GM04504 (cell line): ENCODE measurements at places on chromosomes 3 and 15.
A peak's percentile ranks its signal among the peaks of the same experiment; 100 is the strongest.

DNA sequence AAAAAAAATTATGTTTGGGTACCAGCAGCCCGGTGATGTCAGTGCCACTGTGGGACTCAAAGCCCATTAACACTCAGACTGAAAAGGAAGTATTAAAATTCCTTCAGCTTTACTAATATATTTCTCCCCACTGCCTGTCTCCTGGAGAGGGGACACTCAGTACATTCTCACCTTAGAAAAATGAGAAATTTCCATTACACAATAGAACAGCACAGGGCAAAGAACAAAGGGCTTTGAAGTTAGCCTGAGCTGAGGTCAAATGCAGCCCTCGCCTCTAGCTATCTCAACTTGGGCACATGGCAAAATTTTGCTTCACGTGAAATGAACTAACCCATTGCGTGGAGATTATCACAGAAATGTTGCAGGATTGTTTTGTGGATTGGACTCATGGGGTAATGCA lies 80.8 kb downstream of the RARB start:
- DNase-seq = peak; percentile 50

DNA sequence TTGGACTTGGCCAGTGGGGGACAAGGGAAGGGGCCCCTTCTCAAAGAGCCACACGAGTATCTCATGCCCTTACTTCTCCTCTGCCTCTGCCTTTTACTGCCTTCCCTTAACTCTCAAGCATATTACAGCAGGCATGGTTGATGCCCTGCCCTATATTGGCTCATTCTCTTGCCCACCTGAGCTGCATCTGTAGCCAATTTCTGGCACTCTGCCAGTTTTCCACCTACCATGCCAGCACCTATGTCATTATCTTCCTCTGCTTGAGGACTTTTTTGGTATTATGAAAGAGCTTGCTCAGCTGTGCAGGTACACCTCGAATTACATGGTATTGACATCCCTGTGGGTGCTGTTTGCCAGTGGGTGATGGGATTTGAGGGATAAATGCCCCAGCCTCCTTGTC lies 181.8 kb downstream of the OXSM start:
- DNase-seq = no peak

- DNase-seq = peak; percentile 69
These were observed 31.6 kb upstream of the NUDT16 start for GRCh38 chr3:131349946-131350347.

GRCh38 chr3:150972366-150973071 lies at the start of gene CLRN1:
Gene CLRN1 (minus strand): TSS chr3:150972727. CDS start chr3:150972708, 19 bp downstream.
- no peak for DNase-seq

GRCh38 chr3:177034832-177035475 lies 162.3 kb downstream of the TBL1XR1 start:
- DNase-seq = no peak

DNA sequence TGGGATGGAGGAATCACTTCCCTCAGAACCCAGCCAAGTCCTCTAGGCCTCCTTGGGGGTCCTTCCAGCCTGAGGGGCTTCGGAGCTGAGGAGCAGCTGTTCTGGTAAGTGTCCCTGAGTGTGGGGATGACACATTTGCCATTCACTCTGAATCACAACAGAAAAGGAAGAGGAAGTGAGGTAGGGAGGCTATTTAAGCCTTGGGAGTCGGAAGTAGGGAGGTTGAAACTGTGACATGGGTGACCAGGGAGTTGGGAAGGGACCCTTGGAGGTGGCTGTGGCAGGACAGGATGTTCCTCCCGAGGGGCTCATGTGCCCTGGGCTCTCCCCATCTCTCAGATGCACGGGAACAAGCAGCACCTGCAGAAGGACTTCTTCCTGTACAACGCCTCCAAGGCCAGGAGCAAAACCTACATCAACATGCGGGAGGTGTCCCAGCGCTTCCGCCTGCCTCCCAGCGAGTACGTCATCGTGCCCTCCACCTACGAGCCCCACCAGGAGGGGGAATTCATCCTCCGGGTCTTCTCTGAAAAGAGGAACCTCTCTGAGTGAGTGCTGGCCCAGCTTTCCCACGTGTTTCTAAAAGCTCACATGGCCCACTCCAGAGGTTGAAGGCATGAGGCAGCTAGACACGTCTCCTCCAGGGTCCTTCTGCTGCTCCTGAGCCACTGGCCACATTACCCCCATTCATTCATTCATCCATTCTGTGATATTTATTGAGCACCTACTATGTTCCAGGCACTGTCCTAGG lies 43.3 kb downstream of the CAPN3 start:
- no peak for DNase-seq

GRCh38 chr15:55226127-55226526 lies 29.4 kb upstream of the RSL24D1 start:
- no peak for DNase-seq

- DNase-seq = no peak
These were observed 130.0 kb upstream of the TJP1 start for GRCh38 chr15:29952225-29952624.

DNA sequence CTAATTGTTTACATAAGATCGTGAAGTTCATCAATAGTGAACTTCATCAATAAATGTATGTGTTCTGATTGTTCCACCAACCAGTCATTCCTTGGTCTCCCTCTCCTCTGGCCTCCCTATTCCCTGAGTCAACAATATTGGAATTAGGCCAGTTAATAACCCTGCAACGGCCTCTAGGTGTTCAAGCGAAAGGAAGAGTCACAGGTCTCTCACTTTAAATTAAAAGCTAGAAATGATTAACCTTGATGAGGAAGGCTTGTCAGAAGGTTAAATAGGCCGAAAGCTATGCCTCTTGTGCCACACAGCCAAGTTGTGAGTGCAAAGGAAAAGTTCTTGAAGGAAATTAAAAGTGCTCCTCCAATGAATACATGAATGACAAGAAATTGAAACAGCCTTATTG lies 89.4 kb upstream of the ACKR4 start:
- no peak for DNase-seq

GRCh38 chr15:74444106-74445062 lies 10.6 kb upstream of the SEMA7A start:
- no peak for DNase-seq
